ENCODE measurements at places on chromosomes 16 and 17.

DNA sequence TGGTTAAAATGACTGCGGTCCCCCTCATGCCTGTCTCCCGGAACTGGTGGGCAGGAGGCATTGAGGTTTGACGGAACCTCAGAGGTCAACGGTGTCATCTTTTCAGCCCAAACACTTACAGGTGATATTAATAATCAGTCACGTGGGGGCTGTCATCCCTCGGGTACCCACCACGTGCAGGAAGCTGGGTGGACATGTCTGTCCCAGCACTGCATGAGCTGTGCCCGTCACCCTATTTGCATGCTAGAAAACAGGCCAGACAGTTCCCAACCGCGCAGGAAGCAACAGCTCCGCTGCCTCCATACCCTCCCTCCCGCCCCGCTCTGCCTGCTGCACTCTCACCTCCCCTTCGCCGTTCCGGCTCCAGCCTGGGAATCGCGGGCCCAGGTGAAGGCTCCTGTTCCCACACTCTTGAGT is 1.4 kb downstream of the SYNGR3 start:
- no peak for DNase-seq

DNA sequence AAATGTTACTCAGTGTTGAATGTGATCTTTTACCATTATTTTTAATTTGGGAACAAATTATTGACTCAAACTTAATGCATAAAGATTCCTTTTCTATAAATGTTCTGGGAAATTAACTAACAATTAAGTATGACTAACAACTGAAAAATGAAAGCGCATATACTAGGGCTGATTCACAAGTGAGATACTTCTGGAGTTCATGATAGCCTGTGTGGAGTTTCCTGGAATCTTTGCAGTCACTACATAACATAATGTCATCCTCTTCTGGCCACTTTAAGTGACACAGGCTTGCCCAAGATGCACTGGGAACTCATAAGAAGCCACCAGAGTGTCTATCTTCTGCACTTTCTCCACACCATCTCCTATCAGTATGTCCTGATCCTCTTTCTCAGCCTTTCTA is 450.3 kb upstream of the CDH11 start:
- DNase-seq, result no peak

DNA sequence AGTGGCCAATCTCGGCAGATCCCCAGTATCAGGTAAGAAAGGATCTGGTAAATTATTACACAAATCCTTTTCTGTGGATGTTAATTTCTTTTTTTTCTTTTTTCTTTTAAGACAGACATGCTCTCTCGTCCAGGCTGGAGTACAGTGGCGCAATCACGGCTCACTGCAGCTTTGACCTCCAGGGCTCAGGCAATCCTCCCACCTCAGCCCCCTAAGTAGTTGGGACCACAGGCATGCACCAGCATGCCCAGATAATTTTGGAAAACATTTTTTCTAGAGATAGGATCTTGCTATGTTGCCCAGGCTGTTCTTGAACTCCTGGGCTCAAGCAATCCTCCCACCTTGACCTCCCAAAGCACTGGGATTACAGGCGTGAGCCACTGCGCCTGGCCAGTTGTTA is 54.0 kb downstream of the GAS7 start:
- DNase-seq, result no peak

DNA sequence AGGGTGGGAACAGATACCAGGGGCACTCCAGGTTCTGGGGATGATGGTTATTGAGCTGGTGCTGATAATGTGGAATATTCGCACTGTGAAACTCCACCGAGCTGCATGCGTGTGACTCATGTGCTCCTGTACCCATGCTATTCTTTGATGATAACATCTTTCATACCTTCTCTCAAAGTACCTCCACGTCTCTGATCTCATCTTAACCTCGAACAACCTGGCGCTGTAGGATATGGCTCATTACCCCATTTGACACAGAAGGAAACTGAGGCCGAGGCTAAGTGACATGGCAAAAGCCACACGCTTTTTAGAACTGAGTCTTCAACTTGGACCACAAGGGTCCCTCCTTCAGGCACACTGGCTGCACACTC is 30.2 kb upstream of the MRPS23 start:
- no peak for DNase-seq
